ENCODE measurements at places on chromosomes 5 and 9.

- DNase-seq, result no peak
Measured at GRCh38 chr9:99113414-99114048, 8.6 kb downstream of the TGFBR1 start.

- DNase-seq, result no peak
Measured at GRCh38 chr9:136058084-136058483, 37.0 kb downstream of the NACC2 start.

- no peak for DNase-seq
Measured at GRCh38 chr5:125604104-125604503, 819.1 kb upstream of the GRAMD2B start.

GRCh38 chr5:101346447-101346846 lies 443.4 kb upstream of the ST8SIA4 start:
- no peak for DNase-seq

DNA sequence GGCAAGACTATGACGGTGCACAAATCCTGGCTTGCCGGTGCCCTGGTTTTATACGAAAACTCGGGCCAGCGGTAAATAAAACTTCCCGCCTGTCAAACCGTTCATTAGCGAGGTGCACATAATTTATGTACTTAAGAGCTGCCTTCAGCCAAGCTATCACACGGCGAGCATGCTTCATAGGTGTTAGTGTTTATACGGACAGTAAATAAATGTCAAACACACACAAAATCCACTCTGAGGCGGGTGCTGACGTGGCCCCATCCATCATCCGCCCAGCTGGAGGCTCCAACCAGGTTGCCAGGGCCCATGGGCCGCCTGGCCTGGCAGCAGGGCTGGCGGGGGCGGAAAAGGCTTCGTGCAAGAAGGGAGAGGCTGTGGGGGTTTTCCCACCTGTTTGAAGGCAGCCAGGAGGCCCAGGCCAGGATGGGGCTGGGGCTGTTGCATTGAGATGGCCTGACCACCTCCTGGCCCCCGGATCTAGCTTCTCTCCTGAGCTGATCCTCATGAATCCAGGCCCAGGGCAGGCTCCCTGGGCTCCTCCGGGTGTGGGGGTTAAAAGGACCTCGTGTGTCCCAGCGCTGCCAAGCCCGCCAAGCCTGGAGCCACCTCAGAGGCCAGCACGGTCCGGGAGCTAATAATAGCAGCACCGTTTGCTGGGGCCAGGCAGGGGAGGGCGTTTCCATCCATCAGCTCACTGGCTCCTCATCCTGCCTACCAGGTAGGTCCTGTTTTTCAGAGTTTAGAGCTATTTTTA lies 43.2 kb downstream of the BARX1 start:
- DNase-seq, result no peak
